Right lung (tissue), 10 donors: ENCODE measurements at places on chromosomes 6 and 20.
A peak's percentile ranks its signal among the peaks of the same experiment; 100 is the strongest.

DNA sequence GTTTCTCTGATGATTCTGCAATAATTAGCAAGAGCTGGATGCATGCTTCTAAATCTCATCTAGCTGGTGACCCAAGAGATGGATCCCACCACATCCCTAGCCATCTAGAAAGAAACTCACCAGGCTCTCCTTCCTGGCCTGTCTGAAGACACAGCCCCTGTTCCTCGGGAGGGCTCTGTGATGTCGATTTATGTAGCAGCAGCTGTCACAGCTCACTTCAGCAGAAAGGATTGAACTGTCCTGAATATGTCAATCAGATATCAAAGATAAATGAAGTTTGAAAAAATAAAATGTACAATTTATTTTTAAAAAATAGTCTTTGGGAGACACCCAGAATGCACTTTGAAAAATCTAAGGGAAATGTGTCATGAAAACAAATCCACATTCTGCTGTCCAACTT is 67.3 kb upstream of the TSHZ2 start:
- DNase-seq, result no peak

- no peak for DNase-seq
Observed at GRCh38 chr6:53496797-53497375, 48.0 kb downstream of the GCLC start.

- DNase-seq, result no peak
Observed at GRCh38 chr6:5936631-5937030, 70.1 kb downstream of the NRN1 start.

DNA sequence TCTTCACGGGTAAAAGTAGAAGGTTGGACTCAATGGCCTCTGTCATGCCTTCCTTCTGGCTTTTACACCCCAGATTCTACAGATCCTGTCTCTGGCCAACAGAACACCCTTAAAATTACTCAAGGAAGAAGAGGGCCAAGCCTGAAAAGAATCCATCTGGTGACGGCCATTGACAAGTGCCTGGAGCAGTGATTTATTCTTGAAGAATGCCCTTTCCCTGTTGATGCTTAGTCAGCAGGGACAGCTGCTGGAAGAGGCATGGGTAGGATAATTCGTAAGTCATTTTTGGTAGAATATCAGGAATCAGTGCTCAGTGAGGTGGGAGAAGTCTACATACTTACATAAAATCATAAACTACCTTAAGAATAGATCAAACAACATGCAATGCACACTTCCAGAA is 397.9 kb downstream of the SAMD5 start:
- DNase-seq, result no peak

- DNase-seq, result no peak
Observed at GRCh38 chr20:63330940-63331339, 30.2 kb downstream of the CHRNA4 start.

DNA sequence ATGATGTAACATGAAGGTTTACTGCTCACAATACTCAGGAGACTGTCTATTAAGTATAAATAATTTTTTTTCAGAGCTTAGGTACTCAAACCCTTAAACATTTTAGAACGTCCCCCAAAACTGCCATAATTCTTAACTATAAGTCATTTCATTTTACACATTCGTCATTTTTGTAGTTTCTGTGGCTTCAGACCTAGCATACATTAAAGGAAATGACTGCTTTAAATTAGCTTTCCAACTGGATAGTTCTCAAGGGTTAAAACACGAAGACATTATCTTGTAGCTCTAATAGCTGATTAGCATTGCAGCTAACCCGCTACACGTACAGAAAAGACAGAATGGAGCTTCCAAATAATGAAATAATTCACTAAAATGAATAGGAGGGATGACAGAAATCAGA is 24.9 kb upstream of the PLN start:
- DNase-seq, result no peak

DNA sequence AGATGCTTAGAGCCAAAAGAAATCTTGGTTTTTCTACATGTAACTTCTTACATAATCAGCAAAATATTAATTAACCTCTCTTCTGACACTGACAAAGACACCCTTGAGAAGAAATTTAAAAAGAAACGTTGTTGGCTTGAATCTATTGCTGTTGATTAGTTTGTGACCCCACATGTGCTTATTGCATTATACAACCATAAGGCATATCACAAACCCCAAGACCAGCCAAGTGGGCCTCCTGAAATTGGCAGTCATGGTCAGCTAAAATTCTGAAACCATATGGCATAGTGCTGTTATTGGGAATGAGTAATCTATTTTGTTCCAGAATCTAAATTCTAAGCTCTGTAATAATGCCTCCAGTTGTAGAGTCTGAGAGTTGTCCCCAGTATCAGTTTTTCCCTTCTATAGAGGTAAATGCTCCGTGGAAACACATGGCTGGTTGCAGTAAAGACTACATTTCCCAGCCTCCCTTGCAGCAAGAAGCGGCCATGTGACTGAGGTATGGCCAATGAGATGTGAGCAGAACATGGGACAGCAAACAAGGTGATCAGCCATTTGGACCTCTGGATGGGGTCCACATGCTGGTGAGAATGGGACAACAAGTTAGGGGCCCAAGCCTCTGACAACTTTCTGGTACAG is 42.3 kb upstream of the PTPN1 start:
- peak; percentile 85 for DNase-seq

GRCh38 chr20:41048461-41049301 is 20.1 kb downstream of the TOP1 start:
- no peak for DNase-seq

DNA sequence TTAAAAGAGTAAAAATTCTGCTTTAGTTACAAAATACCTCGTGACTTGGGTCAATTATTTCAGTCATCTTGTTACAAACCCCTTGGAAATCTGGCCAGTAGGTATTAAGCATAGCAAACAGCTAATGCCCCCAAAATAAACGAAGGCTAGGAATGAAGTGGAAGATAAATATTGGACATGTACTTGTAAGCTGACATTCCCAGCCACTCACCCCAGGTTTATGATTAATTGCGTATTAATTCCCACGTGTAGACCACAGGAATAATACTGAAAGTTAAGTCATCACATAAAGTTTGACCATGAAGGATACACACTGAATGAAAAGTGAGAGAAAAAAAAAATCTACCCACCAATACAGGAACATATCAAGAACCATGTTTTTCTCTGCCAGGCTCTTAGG is 936.5 kb upstream of the ADGRB3 start:
- DNase-seq, result peak; percentile 21

DNA sequence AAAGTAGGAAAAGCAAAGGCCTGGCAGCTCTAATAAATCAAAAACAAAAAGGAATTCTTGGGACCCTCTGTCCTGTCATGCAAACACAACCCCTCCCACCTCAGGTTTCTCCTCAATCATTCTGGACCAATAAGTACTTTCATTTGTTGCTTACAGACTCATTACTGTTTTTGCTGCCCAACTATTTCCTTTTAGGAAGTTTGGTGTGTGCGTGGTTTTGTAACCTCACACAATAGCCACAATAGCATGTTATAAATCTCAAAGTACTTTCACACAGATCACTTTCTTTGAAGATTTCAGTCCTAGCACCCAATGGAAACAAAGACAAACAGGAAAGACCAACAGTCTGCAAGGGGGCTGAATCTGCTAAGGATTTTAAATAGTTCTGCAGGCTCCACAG is 4.5 kb downstream of the MRPL14 start:
- no peak for DNase-seq

- no peak for DNase-seq
Observed at GRCh38 chr6:14501240-14501639, 383.7 kb downstream of the CD83 start.

- no peak for DNase-seq
Observed at GRCh38 chr20:46915575-46916257, 21.1 kb downstream of the EYA2 start.

- no peak for DNase-seq
Observed at GRCh38 chr20:18624948-18625347, 37.1 kb downstream of the DTD1 start.

- DNase-seq, result peak; percentile 49
Observed at GRCh38 chr6:36962874-36963273, 8.3 kb downstream of the PI16 start.

GRCh38 chr6:44237021-44237812 is 9.7 kb upstream of the HSP90AB1 start:
- DNase-seq, result no peak

DNA sequence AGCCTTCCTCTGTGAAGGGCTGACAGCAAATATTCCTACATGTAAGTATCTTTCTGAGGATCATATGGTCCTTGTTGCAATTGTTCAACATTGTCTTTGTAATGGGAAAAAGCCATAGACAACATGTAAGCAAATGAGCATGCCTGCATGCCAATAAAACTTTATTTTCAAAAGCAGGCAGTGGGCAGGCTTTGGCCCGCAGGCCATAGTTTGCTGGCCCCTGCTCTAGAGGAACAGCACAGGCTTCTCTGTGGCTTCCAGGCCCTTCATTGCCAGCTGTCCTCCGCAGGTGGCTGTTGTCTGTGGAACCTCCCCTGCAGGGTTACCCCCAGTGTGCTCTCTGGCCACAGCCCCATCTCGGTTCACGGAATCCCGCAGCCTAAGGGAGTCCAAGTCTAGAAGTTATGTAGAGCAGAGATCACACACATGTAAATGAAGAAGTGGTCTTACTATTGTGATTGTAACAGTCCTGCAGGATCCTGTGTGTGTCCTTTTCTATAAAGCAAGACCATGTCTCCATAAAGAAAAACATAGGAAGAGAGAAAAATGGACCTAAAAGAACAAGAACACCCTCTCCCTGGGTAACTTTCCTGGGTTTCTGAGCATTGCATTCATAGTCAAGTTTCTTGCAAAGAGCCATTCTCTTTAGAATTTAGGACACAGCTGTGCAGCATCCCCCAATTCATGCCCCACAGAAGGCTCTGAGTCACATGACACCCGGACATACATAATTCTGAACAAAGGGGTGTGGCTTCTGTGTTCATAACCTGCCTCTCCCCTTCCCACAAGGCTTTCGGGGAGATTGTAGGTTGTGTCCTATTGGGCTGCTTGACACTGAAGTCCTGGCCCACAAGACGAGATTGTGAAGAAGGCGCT is 10.0 kb downstream of the UNC93A start:
- DNase-seq, result no peak

DNA sequence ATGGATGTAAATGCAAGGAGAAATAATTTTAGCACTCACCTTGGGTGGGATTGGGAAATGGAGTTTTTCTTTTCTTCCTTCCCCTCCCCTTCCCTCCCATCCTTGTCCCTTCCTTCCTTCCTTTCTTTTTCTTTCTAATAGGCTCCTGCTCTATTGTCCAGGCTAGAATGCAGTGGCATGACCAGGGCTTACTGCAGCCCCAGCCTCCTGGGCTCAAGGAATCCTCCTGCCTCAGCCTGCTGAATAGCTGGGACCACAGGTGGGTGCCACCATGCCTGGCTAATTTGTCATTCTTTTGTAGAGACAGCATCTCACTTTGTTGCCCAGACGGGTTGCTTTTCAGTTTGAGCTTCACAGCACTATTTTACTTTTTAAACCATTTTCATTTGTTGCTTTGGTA is 21.5 kb upstream of the ATRN start:
- DNase-seq, result no peak

DNA sequence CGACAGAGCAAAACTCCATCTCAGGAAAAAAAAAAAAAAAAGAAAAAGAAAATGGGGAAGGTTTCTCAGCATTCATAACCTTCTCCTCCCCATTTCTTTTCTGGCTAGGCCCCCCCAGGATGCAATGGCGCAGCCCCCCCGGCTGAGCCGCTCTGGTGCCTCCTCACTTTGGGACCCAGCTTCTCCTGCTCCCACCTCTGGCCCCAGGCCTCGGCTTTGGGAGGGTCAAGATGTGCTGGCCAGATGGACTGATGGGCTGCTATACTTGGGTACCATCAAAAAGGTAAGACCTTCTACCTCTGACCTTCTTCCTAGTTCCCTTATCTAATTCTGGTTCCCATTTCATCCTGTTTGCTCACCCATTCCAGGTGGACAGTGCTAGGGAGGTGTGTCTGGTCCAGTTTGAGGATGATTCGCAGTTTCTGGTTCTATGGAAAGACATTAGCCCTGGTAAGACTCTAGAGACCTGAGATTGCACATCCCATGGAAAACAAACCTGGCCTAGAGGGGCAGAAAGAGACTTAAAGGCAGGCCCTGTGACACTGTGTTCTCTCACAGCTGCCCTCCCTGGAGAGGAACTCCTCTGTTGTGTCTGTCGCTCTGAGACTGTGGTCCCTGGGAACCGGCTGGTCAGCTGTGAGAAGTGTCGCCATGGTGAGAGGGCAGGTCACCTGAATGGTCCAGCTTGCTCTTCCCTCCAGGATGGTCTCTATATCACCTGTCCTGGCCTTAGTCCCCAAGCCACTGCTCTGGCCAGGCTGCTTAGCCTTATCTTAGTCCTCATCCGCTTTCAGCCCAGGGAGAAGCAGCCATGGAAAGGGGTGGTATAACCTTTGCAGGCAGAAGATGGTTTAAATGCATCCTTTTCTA is 1.6 kb downstream of the PHF1 start:
- DNase-seq, result no peak

DNA sequence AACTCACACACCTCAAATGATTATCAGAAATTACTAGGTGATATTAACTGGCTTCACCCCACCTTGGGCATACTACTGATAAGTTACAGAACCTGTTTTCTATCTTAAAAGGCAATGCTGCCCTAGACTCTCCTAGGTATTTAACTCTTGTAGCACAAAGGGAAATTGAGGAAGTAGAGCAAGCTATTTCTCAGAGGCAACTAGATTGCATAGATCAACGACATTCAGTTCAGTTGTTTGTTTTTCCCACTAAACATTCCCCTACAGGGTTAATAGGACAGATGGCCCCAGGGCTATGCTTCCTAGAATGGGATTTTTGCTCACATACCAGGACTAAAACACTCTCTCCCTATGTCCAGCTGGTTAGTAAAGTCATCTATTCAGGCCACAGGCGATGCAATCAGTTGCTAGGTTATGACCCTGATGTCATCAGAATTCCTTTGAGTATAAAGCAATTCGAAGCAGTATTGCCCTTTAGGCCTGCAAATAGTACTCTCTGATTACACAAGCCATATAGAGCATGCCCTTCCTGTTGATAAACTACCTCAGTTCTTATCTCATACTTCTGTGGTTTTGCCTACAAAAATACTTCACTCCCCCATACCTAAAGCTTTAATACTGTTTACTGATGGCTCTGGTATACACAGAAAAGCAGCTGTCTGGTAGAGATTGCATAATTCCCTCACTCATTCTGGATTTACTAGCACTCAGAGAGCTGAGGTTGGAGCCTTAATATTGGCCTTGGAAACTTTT is 67.4 kb upstream of the ASCC3 start:
- DNase-seq, result no peak

- no peak for DNase-seq
Observed at GRCh38 chr6:113447088-113447831, 409.9 kb upstream of the MARCKS start.
